ENCODE measurements at places on chromosomes 16 and 17. TPM values are rescaled to one million over a fixed set of nuclear protein-coding genes. Genes with fewer than 3 reads are reported as not detected.

The GLTPD2 gene
- total RNA-seq: not detected

The HOXB1 gene
- not detected for total RNA-seq

The KRT32 gene
- not detected for total RNA-seq

The PRDM7 gene
- not detected for total RNA-seq

The STH gene
- 2.5 TPM for total RNA-seq

The OTOP3 gene
- total RNA-seq: not detected

The ABI3 gene
- 0.25 TPM for total RNA-seq

The KLHL10 gene
- total RNA-seq: 0.25 TPM

The RNF222 gene
- total RNA-seq: not detected

The SRCIN1 gene
- total RNA-seq: 29.0 TPM

The PHKG2 gene
- total RNA-seq: 8.4 TPM

The BCO1 gene
- total RNA-seq: not detected

The NOD2 gene
- total RNA-seq: 0.49 TPM

The KRTAP2-1 gene
- total RNA-seq: not detected

The TOX3 gene
- total RNA-seq: 17.0 TPM

The BIRC5 gene
- 3.2 TPM for total RNA-seq

The RHBDL1 gene
- 1.7 TPM for total RNA-seq

The KIF19 gene
- total RNA-seq: under 0.01 TPM

The GSG1L gene
- total RNA-seq: 3.7 TPM

The RCVRN gene
- total RNA-seq: not detected

The EVPLL gene
- total RNA-seq: not detected

The ARHGAP44 gene
- total RNA-seq: 14.8 TPM

The ARHGDIG gene
- total RNA-seq: 29.5 TPM

The ITGAL gene
- total RNA-seq: 1.2 TPM

The MT1E gene
- 5.4 TPM for total RNA-seq

The STXBP4 gene
- 20.2 TPM for total RNA-seq

The CA5A gene
- total RNA-seq: not detected

The CLEC3A gene
- total RNA-seq: not detected

The MILR1 gene
- 0.98 TPM for total RNA-seq

The ASGR1 gene
- total RNA-seq: 11.3 TPM

The AGRP gene
- not detected for total RNA-seq

The C1QL1 gene
- 2.7 TPM for total RNA-seq

The OTOA gene
- total RNA-seq: 0.25 TPM

The C16orf86 gene
- total RNA-seq: 2.7 TPM

The KRTAP17-1 gene
- not detected for total RNA-seq

The GDPD3 gene
- 1.7 TPM for total RNA-seq

The GGT6 gene
- total RNA-seq: not detected
